ENCODE measurements at places on chromosomes 2 and 18.

GRCh38 chr2:9474361-9475057 is at the start of gene IAH1:
Gene IAH1, plus strand, starts transcription at chr2:9474551. Its CDS starts 16 bp downstream, at chr2:9474567.
- no peak for DNase-seq

GRCh38 chr2:74576211-74576862 is 21.8 kb downstream of the DOK1 start:
- peak; percentile 76 for DNase-seq

DNA sequence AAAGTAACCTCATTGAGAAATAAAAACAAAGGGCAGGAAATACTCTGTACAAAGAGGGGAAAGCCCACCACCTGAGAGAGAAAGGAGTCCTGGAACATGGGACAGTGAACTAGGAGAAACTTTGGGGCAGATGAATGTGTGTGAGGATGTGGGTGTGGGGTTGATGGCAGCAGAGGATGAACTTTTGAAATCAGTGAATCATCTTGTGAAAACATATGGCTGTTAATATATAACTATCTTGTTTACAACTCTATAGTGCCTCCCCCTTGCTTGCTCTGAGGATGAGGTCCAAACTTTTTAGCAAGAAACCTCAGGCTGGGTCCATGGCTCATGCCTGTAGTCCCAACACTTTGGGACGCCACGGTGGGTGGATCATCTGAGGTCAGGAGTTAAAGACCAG is 171.8 kb upstream of the LHCGR start:
- DNase-seq, result no peak

- no peak for DNase-seq
These were observed 25.3 kb downstream of the SLC16A14 start for GRCh38 chr2:230043461-230043860.

GRCh38 chr2:225171350-225171749 is 129.1 kb upstream of the DOCK10 start:
- no peak for DNase-seq

GRCh38 chr2:234462218-234462992 is 34.5 kb downstream of the ARL4C start:
- no peak for DNase-seq

DNA sequence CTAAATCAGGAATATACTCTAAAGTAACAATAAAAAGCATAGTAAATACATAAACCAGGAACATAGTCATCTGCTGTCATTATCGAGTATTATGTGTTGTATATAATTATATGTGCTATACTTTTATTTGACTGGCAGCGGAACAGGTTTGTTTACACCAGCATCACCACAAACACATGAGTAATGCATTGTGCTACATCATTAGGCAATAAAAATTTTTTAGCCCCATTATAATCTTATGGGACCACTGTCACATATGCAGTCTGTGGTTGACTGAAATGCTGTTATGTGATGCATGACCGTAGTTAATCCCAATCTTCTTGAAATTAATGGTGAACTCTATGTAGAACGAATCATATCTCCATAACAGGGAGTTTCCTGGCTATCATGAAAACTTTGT is 136.7 kb upstream of the ZFP36L2 start:
- DNase-seq, result no peak

DNA sequence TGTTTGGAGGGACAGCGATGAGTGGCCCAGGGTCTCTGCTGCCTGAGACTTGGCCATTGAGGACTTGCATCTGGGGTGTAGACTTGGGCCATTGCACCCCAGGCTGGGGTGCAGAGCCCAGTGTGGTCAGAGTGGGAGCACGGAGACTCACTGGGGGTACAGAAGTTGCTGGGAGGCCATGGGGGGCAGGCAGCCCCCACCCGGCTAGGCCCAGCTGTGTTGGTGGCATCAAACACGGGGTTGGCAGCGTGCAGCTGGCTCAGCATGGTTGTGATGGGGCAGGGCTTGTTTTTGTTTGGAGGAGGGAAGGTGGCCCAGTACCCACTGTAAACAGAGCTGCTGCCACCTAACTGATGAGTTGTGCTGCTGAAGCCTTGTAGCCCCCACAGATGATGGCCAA is 42.1 kb downstream of the GLI2 start:
- no peak for DNase-seq

DNA sequence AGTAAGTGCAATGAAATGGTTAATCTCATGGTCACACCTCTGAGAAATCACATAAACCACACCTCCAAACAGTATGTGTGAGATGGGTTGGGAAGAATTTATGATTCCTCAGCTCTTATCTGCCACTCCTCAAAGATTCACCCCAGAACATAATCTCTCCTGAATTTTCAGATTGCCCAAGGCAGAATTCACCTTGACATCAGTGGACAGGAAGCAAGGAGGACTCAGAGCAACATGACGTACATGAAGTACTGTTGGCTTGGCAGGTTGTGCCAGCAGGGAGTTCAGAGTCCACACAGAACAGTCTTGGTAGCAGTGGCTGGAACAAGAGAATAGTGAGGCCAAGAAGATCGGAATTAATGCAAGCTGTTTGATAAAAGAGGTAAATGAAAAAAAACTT is 31.7 kb upstream of the CYBRD1 start:
- no peak for DNase-seq
